Stimulated activated CD8-positive, alpha-beta memory T cell treated with anti-CD3 and anti-CD28 coated beads, Interleukin-15, amount 100 ng/mL, for 48 hours (primary cell): ENCODE measurements at places on chromosomes 11 and 22.

- no peak for DNase-seq
Measured at GRCh38 chr22:24697621-24698082, 76.9 kb downstream of the PIWIL3 start.

DNA sequence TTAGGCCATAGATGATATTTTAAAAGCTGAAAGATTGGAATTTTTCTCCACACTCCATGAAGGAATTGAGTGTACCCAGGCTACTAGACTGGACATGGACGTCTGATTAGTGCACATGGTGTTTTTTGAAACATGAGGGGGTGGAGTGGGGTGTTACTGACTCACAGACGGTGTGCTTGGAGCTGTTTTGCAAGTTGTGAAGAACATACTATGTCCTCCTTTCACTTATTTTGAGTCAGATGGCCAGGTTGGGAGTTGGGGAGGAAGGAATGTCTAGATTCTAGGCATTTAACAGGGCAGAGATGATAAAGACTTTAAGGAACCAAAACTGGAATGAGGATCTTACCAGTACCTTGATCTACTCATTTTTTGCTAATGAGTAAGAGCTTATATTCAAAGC lies 158.1 kb upstream of the MTNR1B start:
- no peak for DNase-seq

DNA sequence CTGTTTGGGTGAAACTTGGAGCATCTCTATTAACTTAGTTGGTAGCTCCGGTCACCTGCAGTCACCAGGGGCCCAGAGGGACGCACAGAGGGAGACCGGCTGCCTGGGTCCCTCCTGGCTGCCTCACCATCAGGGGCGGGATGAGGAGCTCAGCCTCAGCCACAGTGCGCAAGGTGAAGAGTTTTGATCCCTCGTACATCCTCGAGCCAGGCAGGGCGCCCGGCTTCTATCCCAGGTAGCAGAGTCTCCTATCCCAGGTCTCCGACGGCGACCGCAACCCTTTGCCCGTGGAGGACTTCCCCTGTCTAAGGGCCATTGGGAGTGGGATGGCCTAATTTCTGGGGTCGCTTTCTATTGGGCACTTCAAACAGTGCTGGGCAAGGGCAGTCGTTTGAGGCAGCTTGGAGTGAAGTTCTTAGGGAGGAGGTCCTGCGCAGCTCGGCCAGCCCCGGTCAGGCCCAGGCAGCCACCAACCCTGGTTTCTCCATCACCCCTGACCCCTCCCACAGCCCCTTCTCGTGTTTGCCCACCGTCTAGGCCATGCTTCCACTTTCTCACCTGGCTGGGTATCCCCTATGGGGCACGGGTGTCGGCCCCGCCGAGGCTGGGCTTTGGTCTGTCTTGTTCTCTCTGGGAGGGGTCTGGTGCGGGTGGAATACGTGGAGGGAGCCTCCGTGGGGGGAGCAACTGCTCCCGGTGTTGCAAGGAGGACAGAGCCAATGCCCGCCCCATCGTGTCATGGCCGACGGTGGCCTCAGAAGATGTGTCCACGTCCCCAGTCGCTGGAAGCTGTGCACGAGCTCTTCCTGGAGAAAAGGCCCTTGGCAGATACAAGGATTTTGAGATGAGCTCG lies 3.6 kb upstream of the MRGPRG start:
- DNase-seq = no peak

GRCh38 chr22:19929586-19930550 lies 11.7 kb upstream of the COMT start:
- DNase-seq = no peak

GRCh38 chr11:77300695-77301094 lies 791 bp downstream of the GDPD4 start:
- no peak for DNase-seq

DNA sequence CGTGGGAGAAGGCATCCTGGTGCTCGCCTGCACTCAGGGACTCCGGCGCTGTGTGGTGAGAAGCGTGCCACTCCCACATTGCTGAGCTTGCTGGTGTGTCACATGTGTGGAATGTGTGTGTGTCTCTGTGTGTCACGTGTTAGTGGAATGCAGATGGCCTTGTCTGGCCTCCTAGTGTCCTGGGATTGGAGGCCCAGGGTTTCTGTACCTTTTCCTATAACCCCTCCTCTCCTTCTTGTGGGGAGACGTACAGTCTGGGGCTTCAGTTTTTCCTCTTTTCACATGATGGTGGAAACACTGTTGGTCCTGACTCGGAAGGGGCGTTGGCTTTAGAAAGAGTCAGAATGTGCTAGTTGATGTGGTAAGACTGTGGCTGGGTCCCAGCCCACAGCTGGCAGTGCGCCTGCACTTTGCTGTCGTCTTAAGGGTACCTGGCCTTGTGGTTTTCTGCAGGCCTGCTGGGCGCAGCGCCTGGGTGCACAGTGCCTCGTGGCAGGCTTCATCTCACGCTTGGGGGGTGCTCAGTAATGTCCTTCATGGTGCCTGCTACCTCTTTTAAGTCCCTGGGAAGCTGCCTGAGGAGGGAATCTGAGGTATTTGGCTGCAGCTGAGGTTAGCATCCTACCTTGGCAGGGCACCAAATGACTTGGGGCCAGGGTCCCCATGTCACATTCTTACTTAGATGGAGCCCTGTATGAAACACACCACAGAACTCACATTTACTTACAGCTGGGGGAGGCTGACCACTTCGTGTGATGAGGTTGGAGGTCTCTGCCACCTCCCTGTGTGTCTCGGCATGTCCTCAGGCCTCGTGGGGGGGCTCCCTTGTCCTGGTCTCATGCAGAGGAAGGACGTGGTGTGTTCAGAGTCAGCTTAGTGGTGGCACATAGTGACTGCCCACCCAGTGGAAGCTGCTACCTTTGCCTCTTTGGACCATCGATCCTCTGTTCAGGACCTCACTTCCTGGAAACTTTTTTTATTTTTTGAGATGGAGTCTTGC lies 61.9 kb downstream of the MED15 start:
- peak; percentile 73 for DNase-seq

DNA sequence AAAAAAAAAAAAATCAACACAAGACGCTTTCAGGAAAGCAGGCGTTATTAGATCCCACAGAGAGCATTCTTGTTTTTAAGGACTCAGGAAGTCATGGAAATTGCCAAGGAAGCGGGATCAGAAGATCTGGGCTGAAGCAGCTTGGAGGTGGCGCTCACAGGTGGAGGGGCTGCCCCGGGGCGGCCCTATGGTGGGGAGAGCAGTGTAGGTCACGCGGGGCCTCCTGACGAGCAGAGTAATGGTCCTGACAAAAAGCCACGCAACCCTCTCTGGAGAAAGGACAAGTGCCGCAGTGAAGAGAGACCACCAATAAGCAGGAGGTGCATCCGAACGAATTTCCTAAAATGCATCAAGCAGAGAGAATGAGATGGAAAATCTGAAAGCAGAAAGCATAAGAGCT lies 407.0 kb downstream of the BRD1 start:
- no peak for DNase-seq

- DNase-seq = no peak
Measured at GRCh38 chr11:73252577-73253191, 19.5 kb upstream of the P2RY6 start.

DNA sequence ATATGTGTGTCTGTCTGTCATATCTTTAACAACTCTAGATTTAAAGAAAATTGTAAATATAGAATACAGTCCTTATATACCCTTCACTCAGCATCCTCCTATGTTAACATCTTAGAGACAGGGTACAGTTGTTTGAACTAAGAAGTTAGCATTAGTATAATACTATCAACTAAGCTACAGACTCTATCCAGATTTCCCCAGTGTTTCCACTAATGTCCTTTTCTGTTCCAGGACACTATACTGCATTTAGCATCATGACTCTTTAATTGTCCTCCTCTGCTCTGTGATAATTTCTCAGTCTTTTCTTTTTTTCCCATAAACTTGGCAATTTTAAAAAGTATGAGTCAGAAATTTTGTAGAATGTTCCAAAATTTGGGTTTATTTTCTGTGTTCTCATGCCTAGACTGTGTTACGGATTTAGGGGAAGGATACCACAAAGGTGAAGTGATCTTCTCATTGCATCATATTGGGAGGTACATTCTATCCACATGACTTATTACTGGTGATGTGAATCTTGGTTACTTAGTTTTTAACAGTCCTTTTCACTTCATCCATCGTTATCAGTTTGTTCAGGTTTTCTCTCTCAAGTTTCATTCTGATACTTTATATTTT lies 168.4 kb downstream of the SBF2 start:
- DNase-seq = no peak

DNA sequence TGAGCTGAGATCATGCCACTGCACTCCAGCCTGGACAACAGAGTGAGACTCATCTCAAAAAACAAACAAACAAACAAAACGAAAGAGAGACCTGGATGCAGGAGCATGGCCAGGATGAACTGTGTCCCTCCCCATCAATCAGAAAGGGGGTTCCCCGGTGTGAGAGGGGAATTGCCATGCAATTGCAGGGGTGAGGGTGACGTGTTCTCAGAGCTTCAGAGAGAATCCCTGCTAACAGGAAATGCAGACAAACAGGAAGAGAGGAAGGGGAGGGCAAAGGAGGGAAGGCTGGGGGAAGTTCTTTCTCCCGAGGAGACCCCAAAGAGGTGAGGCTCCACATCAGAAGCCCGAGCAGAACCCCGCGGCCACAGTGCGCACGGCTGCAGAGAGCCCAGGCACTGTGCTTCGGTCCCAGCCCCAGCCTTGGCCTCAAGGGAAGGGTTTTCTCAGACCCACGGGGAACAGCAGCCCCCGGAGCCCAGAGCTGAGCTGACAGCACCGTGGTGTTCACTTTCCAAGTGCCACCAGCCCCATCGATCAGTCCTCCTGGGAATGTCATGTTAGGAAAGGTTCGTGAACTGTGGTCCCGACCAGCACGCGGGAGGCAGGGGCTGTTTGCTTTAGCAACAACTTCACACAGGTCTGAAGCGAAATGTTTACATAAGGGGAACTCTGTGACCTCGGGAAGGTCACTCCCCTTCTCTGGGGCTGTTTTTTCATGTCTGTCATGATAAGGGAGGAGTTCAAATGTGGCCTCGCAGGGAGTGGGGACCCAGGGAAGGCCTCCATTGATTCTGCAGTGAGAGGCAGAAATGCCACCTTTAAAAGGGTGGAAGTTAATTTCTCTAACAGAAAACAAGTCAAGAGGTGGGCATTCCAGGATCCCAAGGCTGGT lies 108.0 kb upstream of the ANO1 start:
- DNase-seq = no peak

DNA sequence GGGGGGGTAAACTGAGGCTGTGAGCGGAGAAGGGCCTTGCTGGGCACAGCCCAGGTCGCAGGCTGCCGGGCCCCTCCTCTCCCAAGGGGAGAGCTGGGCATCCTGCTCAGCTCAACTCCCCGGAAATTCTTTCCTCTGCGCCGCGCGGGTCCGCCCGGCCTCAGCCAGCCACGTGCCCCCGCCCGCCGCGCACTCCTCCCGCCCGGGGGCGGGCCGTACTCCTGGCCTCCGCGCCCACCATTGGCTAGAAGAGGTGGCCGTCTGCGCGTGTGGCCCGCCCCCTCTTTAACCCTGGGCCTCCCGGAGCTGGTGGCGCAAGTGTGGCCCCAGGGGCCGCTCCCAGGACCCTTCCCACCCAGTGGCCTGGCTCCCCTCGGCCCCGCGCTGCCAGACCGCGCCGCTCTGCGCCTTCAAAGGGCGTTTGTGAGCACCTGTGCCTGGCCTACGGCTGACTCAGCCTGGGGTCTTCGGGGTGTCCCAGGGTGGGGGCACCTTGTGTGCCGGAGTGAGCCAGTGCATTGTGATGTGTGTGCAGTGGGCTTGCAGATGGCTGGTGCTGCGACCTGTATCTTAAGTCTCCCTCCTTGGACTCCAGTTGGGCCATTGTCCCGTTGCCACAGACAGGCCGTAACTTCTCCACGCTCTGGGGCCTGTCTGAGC lies 2.0 kb downstream of the MRGPRF start:
- DNase-seq = peak; percentile 31

GRCh38 chr11:57164317-57164716 lies 17.4 kb upstream of the LRRC55 start:
- no peak for DNase-seq

DNA sequence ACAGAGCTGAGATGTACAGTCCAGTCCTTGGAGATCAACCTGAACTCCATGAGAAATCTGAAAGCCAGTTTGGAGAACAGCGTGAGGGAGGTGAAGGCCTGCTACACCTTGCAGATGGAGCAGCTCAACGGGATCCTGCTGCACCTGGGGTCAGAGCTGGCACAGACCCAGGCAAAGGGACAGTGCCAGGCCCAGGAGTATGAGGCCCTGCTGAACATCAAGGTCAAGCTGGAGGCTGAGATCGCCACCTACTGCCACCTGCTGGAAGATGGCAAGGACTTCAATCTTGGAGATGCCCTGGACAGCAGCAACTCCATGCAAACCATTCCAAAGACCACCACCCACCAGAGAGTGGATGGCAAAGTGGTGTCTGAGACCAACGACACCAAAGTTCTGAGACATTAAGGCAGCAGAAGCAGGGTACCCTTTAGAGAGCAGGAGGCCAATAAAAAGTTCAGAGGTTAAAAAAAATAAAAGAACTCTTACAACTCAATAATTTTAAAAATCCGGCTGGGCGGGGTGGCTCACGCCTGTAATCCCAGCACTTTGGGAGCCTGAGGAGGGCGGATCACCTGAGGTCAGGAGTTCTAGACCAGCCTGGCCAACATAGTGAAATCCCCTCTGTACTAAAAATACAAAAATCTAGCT lies 69.9 kb upstream of the RTL6 start:
- DNase-seq = peak; percentile 21

- no peak for DNase-seq
Measured at GRCh38 chr11:20459865-20460264, 72.3 kb downstream of the PRMT3 start.

- DNase-seq = no peak
Measured at GRCh38 chr11:2211113-2211971, 39.7 kb upstream of the TH start.

DNA sequence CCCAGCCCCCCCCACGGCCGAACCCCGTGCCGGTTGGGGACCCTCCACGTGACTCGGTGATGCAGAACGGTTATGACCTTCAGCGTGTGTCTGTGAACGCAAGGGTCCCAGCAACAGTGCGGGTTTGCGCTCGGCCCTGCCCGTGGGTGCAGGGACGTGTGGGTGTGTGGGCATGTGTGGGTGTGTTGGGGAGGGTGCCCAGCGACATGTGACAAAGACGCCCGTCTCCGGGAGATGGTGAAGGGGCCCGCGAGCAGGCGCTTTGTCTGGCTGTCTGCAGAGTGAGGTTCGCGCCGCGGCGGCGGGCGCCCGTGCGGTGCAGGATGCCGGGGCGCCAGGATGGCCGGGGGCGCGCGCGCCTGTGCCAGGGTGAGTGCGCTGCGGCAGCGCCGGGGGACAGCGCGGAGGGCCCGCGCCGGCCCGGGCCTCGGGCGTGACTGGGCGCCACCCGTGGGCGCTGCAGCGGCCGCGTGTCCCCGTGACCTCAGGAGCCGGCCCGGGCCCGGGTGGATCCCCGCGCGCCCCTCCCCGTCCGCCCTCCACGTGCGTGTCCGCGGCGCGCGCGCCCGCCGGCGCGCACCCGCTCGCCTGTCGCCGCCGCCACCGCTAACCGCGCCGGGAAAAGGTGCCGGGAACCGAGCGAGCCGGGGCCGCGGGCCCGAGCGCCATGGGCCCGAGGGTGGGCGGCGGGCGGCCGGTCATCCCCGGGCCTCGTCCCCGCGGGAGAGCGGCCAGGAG lies at the start of gene LRFN4:
Gene LRFN4, plus strand, starts transcription at position 569 of the 738 bp plus-strand sequence. CDS start 681 bp downstream, outside the sequence.
- DNase-seq = no peak
